ENCODE measurements at places on chromosomes 5 and 9. TPM values are rescaled to one million over a fixed set of nuclear protein-coding genes. Genes with fewer than 3 reads are reported as not detected.

Gene C9orf50
- total RNA-seq, result not detected

Gene BTNL8
- total RNA-seq, result not detected

Gene SMIM33
- total RNA-seq, result not detected

Gene FOXD4
- 0.13 TPM for total RNA-seq

Gene DMRTA1
- 0.52 TPM for total RNA-seq

Gene TAS2R1
- total RNA-seq, result not detected

Gene FKBP15
- total RNA-seq, result 16.8 TPM

Gene PKD2L2
- not detected for total RNA-seq

Gene TXNDC8
- not detected for total RNA-seq

Gene PCDHGB5
- total RNA-seq, result 1.9 TPM

Gene SPATA6L
- 1.6 TPM for total RNA-seq

Gene SLC36A3
- total RNA-seq, result not detected

Gene CCIN
- not detected for total RNA-seq

Gene OR1Q1
- not detected for total RNA-seq

Gene SPINK13
- 0.38 TPM for total RNA-seq

Gene FOXD4L4
- total RNA-seq, result 0.13 TPM

Data from A549 treated with AZD2906 at 1 μM for 4 hours (cell line).